ENCODE measurements at places on chromosomes 2 and 18.
A peak's percentile ranks its signal among the peaks of the same experiment; 100 is the strongest.

GRCh38 chr2:197196541-197197180 lies 113.9 kb downstream of the ANKRD44 start:
- no peak for DNase-seq

DNA sequence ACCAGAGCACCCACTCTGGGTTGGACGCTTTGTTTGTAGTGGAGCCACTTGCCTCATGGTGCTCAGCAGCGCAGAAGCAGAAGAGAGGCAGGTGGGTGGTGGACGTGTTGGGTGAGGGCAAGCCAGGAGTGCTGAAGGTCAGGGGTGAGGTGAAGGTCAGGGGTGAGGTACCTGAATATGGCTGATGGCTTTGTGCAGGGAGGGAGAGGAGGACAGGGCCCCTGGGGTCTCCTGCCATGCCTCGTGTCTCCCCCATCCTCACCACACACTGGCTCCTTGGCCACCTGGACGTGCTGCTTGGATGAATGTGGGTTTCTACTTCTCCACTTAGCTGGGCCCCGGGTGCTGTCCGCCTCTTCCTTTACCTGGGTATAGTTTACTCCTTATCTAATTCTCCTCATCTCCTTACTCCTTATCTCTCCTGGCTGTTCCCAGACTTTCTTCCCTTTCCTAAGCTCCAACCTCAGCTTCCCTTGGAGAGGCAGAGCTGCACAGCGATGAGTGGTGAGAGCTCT lies 68.1 kb downstream of the DYSF start:
- DNase-seq = no peak

DNA sequence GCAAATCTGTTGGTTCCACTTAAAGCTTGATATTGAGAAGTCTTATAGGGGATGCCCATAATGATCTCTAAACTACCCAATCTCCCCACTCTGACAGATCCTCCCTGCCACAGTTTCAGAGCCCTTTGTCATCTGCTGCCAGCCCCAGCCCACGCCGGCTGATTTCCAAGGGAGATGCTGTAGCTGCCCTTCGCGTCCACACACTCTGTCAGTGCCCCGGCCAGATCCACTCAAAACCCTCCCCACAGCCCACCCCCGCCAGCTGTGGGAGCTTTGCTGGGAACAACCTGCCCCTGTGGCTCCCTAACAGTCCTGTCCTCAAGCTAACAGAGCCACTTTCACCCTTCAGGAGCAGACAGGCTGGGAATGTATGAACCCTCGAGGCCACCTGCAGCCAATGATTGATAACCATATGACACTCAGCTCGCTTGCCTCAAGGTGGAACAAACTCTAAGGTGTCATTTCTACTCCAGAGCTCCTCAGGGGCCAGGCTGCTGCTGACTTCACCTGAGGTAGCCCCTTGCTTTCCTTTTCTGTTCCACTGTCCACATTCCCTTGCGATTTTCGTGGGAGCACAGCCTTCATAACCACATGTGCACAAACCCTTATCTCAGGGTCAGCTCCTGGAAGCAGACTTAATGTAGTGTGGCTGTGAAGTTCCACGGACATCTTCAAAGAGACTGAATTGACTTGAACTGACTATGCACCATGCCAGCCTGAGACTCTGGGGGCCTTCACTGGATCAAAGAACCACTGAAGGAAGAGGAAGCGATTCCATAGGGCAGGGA lies 92.6 kb upstream of the LGALSL start:
- DNase-seq = no peak

DNA sequence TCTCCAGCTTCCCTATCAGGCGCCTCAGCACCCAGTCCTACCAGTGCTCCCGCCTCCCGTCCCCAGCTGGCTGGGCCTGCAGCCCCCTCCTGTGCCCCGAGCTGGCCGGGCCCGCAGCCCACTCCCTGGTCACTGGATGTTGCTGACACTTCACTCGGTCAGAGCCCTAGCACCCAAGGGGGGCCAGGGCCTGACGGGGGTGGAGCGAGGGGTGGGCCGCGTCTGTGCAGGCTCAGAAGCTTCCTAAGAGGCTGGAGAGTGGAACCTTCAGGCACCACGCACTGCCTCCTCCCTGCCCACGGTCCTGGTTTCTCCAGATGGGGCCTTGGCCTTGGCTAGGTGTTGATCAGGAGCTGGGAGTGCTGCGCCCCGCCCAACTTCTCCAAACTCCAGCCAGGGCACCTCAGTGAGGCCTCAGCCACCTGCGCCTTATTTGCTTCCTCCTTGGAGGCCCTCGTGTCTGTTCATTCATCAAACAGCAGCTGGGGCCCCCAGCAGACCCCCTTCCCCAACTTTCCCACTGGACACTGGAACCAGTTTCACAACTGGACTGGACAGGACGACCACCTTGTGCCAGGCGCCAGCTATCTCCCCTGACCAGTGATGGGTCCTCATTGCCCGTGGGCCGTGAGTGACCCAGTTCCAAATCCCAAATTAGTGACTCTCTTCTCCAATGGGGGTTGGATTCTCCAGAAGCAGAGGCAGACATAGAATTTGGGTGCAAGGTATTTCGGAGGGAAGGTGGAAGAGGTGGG lies 16.7 kb downstream of the CAPN10 start:
- no peak for DNase-seq

GRCh38 chr2:173590276-173590861 lies 235.7 kb downstream of the CDCA7 start:
- DNase-seq = peak; percentile 90

DNA sequence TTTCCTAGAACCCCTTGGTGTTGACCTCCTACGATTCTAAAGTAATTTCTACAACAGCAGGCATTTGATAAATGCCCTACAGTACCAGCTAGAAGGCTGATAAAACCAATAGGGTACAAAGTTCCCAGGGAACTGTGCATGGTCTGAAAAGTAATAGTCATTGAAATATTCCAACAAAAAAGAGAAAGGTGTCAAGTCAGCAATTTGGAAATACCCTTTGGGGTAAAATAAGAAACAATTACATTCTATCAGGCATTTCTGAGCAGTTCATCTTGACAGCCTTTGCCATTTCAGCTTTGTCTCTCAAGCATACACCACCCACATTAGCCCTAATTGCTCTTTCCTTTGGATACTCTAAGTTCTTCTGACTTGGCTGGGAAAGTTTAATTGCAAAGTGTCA lies 542.9 kb upstream of the DDX18 start:
- DNase-seq = no peak

GRCh38 chr2:201419057-201419635 lies 32.1 kb downstream of the TRAK2 start:
- no peak for DNase-seq

- DNase-seq = no peak
Measured at GRCh38 chr18:13987956-13988355, 72.6 kb upstream of the MC2R start.

- DNase-seq = no peak
Measured at GRCh38 chr2:42839809-42840501, 47.6 kb upstream of the HAAO start.

GRCh38 chr18:37861981-37862380 lies 296.4 kb upstream of the CELF4 start:
- no peak for DNase-seq
